ENCODE measurements at places on chromosomes 6 and 20.

- no peak for DNase-seq
Observed at GRCh38 chr20:23120936-23121750, 35.0 kb upstream of the CD93 start.

DNA sequence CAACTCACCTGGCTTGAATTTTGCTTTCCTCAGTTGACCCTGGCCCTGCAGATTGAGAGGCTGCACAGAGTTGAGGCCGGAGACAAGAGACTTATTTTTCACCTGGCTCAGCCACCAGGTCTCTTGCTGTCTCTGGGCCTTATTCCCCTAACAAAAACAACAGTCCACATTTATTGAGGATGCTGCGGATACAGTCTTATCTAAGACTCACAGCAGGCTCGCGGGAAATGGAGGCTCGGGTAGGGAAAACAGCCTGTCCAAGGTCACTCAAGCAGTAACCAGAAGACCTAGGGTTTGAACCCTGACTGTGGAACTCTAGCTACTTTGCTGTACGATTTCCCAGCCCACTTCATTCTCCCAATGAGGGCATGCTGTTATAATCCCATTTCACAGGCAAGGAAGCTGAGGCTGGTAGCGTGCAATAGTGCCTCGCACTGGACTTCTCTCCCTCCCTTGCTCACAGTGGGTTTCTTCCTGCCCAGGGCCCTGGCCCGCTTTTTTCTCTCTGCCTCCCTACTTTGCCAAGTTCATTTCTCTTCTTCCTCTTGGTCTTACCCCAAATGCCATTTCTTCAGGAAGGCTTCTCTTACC, 57.7 kb downstream of the RBM38 start:
- DNase-seq = no peak

- DNase-seq = no peak
Observed at GRCh38 chr20:10064611-10065010, 29.8 kb downstream of the ANKEF1 start.

GRCh38 chr6:219641-220198, 72.6 kb upstream of the DUSP22 start:
- DNase-seq = no peak

DNA sequence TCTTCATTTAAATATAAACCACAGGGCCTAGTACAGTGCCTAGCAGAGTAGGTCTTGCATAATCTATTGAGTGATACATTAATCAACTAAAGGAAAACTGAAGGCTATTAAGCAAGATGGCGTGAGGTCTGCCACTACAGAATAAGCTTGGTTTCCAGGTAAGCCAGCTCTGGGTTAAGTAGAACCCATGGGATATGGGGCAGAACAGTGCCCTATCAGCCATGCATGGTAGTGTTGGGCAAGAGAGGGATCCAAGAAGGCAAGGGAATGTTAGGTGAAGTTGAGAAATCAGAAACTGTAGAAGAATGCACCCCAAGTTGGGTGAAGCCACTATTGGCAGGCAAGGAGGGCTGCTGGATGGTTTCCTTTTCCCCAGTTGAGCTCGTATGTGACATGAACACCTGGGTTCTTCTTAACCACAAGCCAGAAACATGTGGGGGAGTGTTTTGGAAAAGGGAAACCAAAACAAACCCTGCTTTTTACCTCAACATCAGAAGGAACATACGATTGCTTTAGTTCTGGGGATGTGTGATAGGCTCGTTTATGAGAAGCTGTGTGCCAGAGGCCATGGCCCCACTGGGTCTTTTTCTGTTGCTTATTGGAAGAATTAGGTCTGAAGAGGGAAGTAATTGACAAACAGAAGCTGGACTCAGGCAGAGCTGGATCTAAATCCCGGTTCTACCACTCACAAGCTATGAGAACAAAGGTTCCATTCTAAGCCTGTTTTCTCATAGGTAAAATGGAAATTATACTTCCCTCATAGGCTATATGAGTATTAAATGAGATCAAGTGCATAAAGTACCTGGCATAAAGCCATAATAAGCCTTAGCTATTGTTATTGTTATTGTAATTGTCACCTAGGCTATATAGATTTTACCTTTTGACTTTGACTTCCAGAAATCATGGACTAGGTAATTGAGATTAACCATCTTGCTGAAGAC, 33.5 kb downstream of the NEDD9 start:
- DNase-seq = no peak

GRCh38 chr20:44092551-44093248, 94.3 kb downstream of the JPH2 start:
- no peak for DNase-seq

- no peak for DNase-seq
Observed at GRCh38 chr20:59988141-59988540, 29.9 kb downstream of the CDH26 start.

DNA sequence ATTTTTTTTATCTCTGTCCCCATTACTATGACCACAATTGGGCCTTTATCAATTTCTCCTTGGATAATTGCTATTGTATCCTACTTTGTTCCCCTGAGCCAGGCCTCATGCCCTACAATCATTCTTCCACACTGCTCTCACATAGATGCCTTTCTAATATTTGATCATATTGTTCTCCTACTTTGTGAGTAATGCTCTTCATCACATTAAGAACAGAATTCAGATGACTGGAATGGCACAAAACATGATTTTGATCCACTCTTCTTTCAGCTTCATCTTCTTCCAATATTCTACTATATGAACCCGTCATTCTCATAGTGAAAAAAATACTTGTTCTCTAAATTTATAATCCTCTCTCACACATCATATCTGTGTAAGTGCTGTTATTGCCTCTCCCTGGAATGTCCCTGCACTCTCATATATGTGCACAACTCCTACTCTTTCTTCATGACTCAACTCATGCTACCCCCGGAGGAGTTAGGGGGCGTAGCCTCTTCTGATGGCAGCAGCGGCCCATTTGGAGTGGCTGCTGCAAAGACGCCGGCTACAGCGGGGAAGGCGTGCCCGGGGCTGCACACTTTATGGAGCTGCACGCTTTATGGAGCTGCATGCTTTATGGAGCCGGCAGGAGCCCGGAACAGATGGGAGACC, 25.3 kb upstream of the HACE1 start:
- DNase-seq = no peak

- DNase-seq = no peak
Observed at GRCh38 chr6:130303431-130303830, 62.4 kb upstream of the TMEM200A start.

- DNase-seq = no peak
Observed at GRCh38 chr6:14108571-14109410, 8.8 kb upstream of the CD83 start.

GRCh38 chr6:137001299-137001976, 43.3 kb downstream of the IL20RA start:
- no peak for DNase-seq

DNA sequence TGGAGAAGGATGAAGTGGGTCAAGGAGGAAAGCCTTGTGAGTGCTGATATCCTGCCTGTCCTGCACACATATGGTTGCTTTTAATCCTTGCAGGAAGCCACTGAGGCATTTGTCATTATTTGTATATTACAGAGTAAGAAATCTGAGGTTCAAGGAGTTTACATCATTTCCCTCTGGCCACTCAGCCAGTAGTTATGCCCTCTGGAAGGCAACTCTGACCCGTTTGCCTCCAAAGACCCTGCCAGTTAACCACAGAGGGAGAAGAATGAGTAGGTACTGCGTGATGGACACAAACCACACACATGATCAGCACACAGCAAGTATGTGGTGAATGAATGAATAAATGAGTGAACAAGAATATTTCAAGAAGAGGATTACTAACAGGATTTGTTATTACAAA, 7.9 kb upstream of the FAM210B start:
- no peak for DNase-seq

DNA sequence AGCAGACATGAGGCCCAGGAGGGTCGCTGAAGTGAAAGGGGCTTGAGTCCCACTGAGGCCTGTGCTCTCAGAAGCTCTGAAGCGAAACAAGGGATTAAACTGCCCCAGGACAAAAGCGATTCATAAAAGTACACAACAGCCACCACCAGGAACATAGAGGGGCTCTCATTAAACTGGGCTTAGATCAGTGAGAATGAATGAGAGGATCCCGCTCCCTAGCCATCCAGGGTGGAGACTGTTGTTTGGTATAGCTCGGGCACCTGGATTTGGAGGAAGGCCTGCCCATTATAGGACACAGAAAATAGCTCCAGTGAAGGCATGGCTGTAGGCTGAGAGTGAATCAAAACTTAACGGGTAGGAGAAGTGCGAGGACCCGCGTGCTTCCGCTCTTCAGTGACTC, 91.6 kb upstream of the TAB2 start:
- no peak for DNase-seq

- no peak for DNase-seq
Observed at GRCh38 chr6:77986380-77987034, 333.7 kb downstream of the MEI4 start.

- no peak for DNase-seq
Observed at GRCh38 chr20:6057139-6057538, 3.3 kb upstream of the LRRN4 start.

- no peak for DNase-seq
Observed at GRCh38 chr6:73798592-73798991, 102.6 kb downstream of the CD109 start.
